ENCODE measurements at places on chromosomes 3 and 15.

GRCh38 chr3:152942366-152942765 is 107.4 kb downstream of the P2RY1 start:
- no peak for DNase-seq

GRCh38 chr3:30180310-30181177 is 425.9 kb upstream of the TGFBR2 start:
- no peak for DNase-seq

GRCh38 chr15:53974813-53975212 is 3.4 kb upstream of the UNC13C start:
- no peak for DNase-seq

- DNase-seq: no peak
These were observed 45.4 kb upstream of the GOLM2 start for GRCh38 chr15:44243141-44243540.

GRCh38 chr3:184718431-184718830 is 6.6 kb upstream of the MAGEF1 start:
- no peak for DNase-seq

- no peak for DNase-seq
These were observed 6.9 kb upstream of the PLA2G4F start for GRCh38 chr15:42163291-42163690.

DNA sequence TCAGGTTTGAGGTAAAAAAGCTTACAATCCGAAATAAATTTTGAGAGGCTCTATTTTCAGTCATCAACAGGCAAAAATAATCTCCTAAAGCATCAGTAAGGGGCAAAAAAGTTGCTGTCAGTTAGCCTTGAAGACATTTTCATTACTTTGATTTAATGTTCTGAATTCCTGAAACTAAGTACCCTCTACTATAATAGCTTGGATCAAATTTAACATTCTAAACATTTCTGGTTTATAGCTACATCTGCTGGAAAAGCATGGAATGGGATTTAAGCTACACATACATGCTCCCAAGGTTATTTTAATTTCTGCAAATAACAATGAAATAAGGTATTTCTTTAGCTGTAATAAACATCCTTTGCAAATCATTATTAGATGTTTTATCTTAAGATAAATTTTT is 245.4 kb downstream of the ULK4 start:
- no peak for DNase-seq

DNA sequence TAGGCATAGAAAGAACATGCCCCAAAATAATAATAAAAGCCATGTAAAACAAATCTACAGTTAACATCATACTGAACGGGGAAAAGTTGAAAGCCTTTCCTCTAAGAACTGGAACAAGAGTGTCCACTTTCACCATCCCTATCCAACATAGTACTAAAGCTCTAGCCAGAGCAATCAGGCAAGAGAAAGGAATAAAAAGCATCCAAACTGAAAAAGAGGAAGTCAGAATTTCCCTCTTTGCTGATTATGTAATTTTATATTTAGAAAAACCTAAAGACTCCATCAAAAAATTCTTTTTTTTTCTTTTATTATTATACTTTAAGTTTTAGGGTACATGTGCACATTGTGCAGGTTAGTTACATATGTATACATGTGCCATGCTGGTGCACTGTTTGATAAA is 661.6 kb upstream of the CBLB start:
- DNase-seq: no peak

DNA sequence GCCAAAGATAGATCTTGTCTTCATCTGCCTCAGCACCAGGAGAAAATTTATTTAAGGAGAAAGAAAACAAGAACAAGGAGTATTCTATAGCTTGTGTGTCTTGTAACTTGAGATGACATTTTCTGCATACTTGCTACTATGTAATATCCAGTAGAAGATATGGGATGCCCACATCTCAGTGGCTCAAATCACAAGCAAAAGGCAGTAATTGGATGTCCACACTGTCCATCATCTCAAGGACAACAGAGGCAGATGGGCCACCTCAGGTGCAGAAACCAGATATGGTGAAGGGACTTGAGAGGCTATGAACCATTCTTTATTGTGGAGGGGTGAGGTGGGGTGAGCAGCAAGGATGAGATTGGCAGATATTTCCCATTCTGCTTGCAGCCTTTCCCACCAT is 309.0 kb downstream of the GBE1 start:
- no peak for DNase-seq

DNA sequence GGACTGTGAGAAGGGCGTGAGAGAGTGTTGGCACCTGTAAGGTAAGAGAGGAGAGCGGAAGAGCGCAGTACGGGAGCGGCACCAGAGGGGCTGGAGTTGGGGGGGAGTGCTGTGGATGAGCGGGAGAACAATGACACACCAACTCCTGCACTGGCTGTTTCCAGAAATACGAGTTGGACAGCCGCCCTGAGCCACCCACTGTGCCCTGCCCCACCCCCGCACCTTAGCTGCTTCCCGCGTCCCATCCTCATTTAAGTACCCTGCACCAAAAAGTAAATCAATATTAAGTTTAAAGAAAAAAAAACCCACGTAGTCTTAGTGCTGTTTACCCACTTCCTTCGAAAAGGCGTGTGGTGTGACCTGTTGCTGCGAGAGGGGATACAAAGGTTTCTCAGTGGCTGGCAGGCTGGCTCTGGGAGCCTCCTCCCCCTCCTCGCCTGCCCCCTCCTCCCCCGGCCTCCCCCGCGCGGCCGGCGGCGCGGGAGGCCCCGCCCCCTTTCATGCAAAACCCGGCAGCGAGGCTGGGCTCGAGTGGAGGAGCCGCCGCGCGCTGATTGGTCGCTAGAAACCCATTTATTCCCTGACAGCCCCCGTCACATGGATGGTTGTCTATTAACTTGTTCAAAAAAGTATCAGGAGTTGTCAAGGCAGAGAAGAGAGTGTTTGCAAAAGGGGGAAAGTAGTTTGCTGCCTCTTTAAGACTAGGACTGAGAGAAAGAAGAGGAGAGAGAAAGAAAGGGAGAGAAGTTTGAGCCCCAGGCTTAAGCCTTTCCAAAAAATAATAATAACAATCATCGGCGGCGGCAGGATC is at the start of gene SOX2:
SOX2 (plus strand) TSS at position 601 of the 811 bp plus-strand sequence. CDS start 436 bp downstream, outside the sequence.
- DNase-seq: peak; percentile 59

GRCh38 chr3:159029306-159030026 is 227.6 kb downstream of the MFSD1 start:
- DNase-seq: no peak

DNA sequence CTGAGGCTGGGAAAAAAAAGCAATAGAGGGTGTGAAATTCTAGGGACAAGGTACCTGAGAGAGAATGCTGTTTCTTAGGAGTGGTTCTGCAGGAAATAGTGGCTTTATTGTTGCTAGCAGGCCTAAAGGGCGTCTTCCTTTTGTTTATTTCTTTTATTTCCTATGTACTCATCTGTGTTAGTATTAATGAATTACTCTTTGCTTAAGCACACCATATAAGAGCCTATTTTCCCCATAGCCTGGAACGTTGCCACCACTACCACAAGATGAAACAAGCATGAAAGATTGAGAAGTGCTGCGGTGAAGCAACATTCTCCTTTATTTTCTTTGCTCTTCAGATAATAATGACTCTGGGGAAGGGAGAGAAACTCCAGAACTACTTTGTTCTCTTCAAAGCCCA is 21.3 kb upstream of the GOLIM4 start:
- no peak for DNase-seq

- no peak for DNase-seq
These were observed 22.1 kb downstream of the PPCDC start for GRCh38 chr15:75045332-75046015.

GRCh38 chr3:185716436-185717108 is 108.3 kb downstream of the IGF2BP2 start:
- DNase-seq: no peak

DNA sequence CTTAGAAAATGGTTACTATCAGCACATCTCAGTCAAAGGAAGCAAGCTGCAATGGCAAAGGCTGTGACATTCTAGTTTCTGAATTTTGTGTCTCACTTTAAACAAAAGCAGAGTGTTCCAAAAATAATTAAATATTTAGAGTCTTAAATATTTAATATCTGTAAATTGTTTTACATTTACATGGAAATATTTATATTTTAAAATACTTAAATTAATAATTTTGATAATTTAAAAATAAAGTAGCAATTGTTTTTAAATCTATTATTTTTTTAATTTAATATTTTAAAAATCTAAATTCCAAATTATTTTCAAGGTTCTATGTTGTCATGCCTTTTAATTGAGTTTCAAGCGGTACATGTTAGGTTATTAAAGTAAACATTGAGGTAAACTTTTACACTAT is 843.1 kb downstream of the ROBO1 start:
- no peak for DNase-seq

GRCh38 chr3:7305561-7305960 is 444.6 kb downstream of the GRM7 start:
- no peak for DNase-seq

DNA sequence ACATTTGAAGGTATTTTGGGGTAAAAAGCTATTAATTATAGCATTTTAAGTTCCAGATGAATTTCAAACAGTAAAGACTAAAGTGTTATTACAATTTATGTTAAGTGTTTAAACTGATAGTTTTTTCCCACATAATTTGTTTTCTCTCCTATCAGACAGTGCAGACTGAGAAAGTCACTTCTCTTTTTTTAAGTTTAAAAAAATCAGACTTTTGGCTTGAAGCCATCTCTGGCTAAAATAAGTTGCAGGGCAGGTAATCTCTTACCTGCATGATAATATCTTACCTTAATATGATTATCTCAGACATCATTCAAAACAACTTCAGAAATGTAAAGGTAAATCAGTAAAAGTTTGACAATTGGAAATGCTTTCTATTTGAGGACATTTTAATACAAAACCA is 21.5 kb upstream of the RAB6B start:
- DNase-seq: no peak

DNA sequence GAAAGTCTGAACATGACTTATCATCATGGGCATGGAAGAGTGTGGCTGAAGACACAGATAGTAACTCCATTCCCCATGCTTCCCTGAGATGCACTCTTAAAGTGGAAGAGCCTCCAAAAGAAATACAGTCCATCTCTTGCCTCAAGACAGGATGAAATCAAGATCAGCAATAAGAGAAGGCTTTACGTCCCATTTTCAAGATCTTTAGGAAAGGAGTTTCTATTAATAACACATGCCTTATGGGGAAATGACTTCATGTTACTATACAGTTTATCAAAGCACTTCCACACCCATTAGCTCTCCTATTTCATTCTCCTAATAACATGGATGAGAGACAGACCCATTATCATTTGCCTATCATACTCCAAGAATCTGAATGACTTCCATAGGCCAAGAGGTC is 6.1 kb upstream of the KBTBD12 start:
- no peak for DNase-seq

DNA sequence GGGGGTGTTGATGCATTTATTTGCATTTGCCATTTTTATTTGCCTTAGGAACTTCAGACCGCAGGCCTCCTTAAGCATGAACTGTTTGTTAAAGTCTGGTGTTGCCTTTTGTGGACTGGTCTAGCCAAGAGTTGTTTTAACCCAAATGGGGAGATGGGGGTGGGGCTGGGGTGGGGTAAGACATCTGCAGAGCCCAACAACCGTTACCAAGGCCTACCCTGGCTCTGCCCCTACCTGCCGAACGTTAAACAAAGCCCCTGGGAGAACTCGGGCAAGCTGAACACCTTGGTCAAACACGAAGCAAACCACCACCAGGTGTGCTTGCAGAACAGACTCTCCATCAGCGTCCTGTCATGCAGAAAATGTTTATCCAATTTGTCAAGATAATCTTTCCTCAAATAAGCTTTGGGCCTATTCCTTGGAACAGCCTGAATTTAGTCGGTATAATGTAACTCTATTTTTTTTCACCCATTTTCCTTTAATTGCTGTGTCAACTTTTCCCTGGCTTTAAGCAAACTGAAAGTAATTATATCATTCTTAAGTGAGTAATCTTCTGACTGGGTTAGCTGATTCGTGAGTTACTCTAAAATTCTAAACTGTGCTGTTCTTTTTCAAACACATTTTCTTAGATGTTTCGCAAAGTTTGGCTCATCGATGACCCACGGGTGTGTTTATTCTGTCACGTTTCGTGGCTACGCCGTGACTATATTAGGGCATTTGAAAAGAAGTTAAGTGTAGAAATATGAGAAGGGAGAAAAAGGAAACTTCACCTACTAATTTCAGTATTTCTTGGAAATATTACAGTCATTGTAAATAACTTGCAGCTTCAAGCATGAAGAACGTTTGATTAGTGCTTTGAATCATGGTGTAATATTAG is 127.6 kb downstream of the SOX2 start:
- no peak for DNase-seq

DNA sequence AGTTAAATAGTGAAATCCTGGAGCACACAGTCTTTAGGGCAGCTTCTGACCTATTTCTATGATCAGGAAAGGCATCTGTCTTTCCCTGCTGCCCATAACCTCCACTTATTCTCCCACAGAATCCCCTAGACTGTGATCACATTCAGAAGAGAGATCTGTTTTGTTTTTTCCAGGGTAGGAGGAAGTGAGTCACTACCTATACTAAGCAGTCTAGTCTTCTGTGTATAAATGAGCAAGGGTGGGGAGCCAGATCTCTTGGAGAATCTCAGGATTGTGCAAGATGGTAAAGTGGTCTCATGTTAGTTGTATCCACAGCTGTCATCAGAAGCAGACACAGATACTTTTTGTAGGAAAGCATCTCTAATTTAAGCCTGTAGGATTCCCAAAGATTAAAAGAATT is 11.8 kb upstream of the FBXO22 start:
- DNase-seq: no peak

DNA sequence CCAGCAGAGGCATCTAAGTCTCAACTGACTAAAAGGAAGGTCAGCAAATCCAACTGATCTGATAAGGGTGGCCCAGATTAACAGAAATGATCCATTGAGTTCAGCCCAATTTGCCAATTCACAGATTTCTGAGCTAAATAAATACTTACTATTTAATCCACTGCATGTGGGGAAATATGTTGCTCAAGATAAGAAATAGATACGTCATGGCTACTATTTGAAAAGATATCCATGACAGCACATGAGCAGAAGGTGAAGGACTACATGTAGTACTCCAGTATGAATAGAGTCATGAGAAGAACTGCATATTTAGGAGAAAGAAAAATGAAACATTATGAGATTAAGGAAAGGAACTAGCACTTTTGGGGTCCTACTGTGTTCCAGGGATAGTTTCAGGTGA is 332.4 kb downstream of the ARPP21 start:
- DNase-seq: no peak

- no peak for DNase-seq
These were observed 39.5 kb upstream of the SLC6A6 start for GRCh38 chr3:14362890-14363289.

DNA sequence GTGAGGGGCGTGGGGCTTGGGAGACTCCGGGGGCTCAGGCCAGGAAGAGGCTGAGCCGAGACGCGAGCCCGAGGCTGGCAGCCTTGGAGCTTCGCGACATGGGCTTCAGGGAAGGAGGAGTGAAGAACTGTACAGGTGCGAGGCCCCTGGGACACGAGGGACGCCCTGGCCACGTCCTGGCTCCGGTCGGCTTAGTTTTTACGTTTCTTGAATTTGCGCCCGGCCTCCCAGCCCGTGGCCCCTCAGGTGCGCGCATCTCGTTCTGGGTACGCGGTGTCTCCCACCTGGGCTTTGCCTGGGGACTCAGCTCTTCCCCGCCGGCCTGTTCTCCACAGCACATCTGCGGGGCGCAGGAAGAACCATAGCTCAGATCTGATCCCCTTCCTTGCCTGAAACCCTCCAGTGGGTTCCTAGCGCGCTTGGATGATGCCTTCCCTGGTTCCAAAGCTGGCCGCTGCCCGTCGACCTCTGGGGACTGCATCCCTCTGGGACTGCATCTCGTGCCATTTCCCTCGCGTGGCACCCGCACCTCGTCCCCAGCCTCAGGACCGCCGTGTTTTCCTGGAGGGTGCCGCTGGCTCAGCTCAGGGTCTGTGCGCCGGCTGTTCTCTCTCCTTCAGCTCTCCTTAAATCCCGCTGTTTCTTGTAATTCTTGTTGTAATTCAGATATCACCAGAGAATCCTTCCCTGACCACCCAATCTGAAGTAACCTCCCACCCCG is 614 bp downstream of the CHCHD6 start:
- DNase-seq: no peak
